ENCODE measurements at places on chromosomes 4 and X. TPM values are rescaled to one million over a fixed set of nuclear protein-coding genes. Genes with fewer than 3 reads are reported as not detected.

- DNase-seq, result no peak
Measured at GRCh38 chr4:147755561-147756295, 23.8 kb downstream of the ARHGAP10 start.

GRCh38 chrX:119690921-119691716 is 1.8 kb downstream of the SEPTIN6 start:
- no peak for DNase-seq

DNA sequence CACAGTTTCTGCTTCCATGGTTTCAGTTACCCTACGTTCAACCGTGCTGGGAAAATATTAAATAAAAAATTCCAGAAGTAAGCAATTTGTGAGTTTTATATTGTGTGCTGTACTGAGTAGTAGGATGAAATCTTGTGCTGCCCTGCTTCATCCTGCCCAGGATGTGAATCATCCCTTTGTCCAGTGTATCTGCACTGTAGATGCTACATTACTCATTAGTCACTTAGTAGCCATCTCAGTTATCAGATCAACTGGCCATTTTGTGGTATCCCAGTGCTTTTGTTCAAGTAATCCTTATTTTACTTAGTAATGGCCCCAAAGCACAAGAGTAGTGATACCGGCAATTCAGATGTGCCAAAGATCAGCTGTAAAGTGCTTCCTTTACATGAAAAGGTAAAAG is 97.9 kb downstream of the COX18 start:
- DNase-seq, result peak; percentile 81

- DNase-seq, result no peak
Measured at GRCh38 chr4:52234561-52235440, 183.7 kb downstream of the SPATA18 start.

- no peak for DNase-seq
Measured at GRCh38 chr4:52358883-52359321, 300.2 kb downstream of the USP46 start.

DNA sequence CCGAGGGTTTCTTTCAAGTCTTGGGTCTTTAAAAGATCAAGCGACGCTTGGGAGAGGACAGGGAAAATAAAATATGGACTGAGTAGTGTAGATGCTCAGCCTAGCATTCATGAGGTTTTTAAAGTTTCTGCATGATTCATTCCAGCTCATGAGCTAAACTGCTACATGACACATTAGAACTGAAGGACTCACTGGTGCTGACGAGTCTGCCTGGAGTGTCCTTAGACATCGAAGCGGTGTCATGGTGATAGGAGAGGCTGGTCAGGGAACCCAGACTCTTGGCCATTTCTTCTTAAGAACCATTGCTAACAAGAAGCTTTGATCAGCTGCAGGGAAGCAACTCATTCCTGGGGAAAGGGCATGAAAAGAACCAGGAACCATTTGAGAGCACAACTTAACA is 158.6 kb downstream of the TRIML1 start:
- DNase-seq, result no peak

- no peak for DNase-seq
Measured at GRCh38 chrX:46690818-46691217, 68.1 kb downstream of the SLC9A7 start.

DNA sequence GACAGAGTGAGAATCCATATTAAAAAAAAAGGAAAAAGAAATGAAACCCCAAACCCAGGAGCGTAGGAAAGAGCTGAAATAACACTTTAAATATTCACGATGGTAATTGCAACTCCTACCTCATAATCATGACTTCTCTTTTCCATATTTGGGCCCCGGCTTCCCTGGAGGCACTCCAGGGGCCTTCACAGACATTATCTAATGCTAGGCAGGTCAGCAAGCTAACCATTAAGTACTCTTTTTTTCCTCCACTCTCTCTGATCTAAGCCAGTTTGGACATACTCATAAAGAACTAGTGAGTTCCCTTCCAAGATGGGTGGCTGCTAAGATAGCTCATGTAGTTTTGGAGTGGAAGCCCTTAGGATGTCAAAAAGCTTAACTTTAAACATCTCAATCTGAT is 83.2 kb downstream of the SH3KBP1 start:
- DNase-seq, result no peak

Gene ATP2B3
- total RNA-seq, result not detected

DNA sequence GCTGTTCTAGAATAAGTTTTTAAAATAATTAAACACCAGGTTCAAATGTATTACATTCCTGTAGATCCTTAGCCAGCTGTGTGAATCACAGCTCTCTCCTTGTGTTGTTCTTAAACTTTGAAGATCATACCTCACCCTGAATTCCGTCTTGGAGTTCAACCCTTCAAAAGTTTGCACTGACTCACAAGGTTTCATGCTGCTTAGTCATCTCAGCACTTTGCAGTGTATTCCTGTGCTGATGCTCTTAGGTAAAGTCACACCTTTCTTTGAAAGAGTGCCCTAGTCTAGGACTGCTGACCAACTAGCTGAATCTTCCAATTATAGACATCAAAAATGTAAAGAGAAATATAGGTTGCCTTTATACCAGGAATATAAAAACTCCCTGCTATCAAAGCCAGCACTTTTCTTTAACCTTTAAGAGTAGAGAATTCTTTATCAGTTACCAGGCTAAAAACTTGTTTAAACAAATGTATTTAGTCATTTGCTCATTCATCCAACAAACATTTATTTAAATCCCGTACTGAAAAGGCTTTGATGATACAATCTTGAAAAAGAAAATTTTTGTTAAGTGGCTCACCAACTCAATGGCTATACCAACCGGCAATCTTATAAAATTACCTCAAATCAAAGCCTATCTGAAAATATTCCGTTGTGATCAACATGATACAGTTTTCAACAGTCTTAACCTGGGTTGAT is 169.7 kb downstream of the RAP1GDS1 start:
- peak; percentile 69 for DNase-seq

DNA sequence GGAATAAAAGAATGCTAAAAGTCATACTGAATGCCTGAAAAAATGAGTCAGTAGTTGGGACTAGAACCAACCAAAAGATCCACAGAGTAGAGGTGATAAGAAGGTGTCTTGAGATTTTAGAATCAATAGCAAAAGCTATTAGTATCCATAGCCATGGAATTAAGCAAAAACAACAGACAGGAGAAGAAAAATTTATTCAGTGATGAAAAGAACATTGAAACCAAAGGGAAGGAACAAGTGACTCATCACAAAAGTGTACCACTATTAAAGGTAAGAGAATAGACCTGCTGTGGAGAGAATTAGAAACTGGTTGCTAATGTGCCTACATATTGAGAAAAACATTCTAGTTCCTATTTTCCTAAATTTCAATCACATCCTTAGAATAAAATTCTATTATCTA is 182.0 kb upstream of the NEIL3 start:
- no peak for DNase-seq

- DNase-seq, result no peak
Measured at GRCh38 chr4:13236485-13236884, 247.7 kb downstream of the RAB28 start.

Gene CD38
- total RNA-seq, result 0.05 TPM

GRCh38 chrX:72141372-72142004 is 9.8 kb upstream of the RTL5 start:
- DNase-seq, result no peak

Gene DCAF4L1
- not detected for total RNA-seq

DNA sequence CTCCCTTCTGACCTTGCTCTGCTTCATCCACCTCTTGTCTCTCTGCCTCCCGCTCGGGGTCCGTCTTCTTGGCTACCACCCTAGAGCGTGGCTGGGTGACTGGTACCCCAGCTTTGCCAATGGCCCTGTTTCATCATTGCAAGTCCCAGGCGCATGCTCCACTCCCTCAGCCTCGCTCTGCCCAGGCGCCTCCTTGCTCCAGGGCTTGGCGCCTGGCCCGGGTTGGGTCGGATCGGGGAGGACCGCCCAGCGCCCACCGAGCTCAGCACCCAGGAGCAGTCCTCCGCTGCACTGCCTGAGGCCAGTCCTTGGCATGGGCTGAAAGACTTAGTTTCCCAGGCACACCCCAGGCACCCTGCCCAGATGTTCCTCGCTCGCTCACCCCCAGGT is 577 bp downstream of the BGN start:
- no peak for DNase-seq

GRCh38 chr4:57187246-57187645 is 77.1 kb upstream of the IGFBP7 start:
- no peak for DNase-seq

- DNase-seq, result no peak
Measured at GRCh38 chrX:135315864-135316263, 6.6 kb downstream of the ETDC start.

Gene SATL1
- total RNA-seq, result 0.18 TPM

GRCh38 chr4:56871371-56871866 is 36.3 kb upstream of the REST start:
- DNase-seq, result no peak

- DNase-seq, result no peak
Measured at GRCh38 chrX:100600758-100601157, 16.0 kb downstream of the TNMD start.

Gene TMSB15A
- 44.2 TPM for total RNA-seq

- DNase-seq, result no peak
Measured at GRCh38 chrX:1412551-1413161, 20.7 kb upstream of the SLC25A6 start.

Gene CSN1S1
- total RNA-seq, result not detected

- no peak for DNase-seq
Measured at GRCh38 chr4:75048208-75048879, 115.4 kb downstream of the PARM1 start.

- no peak for DNase-seq
Measured at GRCh38 chr4:147991543-147992283, 259.8 kb downstream of the ARHGAP10 start.

DNA sequence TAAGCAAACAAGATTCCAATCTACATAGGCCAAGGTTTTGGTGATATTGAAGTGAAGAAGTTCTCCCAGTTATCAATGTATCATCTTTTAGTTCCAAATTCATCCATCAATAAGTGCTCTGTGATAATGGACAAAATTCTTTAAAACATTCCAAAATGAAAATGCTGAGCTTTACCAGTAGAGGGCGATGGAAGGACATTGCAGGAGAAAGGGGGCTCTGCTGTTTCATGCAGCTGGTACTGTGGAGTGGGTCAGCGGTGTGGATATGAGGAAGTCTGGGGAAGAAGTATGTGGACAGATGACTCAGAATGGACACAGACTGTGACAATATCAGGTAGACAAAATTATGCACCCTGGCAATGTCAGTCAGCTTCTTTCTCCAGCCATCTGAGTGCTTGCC is 46.6 kb upstream of the HS6ST2 start:
- no peak for DNase-seq

DNA sequence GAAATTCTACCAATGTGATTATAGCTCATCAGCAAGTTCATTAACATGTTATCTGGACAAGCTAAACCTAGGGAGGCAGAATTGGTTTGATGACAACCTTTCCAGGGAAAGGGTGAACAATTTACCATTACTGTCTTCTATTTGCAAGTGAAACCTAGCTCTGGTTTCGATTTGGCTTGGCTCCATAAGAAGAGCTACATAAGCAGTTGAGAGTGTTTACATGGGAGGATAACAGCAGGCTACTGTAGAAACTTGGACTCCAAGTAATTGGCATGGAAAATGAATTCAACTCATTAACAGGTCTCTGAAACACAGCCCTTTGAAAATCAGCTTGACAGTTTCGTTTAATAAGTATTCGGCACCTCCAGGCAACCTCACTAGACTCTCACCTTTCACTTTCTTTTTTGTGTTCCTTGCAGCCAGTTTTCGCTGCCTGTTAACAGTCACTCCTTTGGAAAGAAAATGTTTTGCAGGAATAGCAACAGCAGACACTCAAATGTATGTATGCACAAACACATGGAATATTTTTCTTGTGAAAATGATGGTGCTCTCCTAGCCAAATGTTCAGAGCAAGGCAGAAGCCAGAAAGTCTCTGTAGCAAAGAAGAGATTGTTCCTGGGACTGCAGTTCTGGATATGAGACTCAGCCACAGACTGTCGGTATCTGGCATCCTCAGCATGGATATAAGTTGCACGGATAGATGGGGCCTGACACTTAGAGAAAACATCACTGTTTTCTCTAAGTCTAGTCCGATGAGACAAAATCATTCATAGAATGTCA is 27.5 kb downstream of the POU3F4 start:
- DNase-seq, result no peak

- DNase-seq, result no peak
Measured at GRCh38 chr4:105130945-105131344, 15.7 kb upstream of the TET2 start.

DNA sequence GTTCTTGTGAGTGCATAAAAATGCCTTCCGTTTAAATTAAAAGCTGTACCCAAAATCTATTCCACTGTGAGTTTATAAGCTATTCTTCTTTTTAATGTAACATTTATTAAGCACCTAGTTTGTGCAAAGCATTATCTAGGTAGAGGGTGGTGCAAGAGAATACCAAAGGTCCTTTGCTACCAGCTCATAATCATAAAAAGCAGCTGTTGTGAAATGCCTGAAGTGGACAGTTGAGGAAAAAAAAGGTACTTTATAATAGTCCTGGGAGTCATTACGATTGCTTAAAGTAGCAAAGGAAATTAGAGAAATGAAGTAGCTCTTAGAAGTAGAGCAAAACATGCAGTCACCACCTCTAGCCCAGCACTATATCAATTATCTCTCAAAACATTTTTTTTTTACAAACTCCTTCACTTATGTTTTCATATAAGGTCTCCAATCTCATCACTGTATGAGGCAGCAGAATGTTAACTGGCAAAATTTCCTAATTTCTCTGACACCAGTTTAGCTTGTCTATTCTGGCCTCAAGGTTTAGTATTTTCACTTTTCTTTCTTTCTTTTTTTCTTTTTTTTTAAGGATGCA is 2.1 kb downstream of the MBNL3 start:
- DNase-seq, result no peak

- DNase-seq, result no peak
Measured at GRCh38 chr4:22508376-22508775, 7.5 kb downstream of the ADGRA3 start.

Gene MAGEC1
- not detected for total RNA-seq

DNA sequence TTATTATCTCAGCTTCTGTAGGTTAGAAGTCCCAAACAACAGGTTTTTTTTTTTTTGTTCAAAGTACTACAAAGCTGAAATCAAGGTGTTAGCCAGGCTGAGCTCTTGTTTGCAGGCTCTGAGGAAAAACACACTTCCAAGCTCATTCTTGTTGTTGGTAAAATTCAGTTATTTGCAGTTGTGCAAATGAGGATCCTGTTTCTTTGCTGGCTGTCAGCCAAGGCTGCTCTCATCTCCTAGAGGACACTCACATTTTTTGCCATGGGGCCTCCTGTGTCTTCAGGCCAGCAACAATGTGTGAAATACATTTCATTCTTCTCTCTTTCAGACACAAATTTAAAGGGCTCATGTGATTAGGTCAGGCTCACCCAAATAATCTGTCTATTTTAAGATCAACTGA is 60.3 kb upstream of the HSD17B10 start:
- no peak for DNase-seq

- DNase-seq, result no peak
Measured at GRCh38 chr4:26877961-26878360, 17.3 kb downstream of the STIM2 start.

GRCh38 chr4:101307899-101308298 is 39.4 kb downstream of the PPP3CA start:
- DNase-seq, result no peak

GRCh38 chr4:128915544-128915943 is 106.0 kb downstream of the JADE1 start:
- DNase-seq, result no peak

Gene NAP1L5
- 1.5 TPM for total RNA-seq

Gene VCX3A
- not detected for total RNA-seq
